Spleen (tissue), 13 donors: ENCODE measurements at places on chromosomes 1 and 21.

DNA sequence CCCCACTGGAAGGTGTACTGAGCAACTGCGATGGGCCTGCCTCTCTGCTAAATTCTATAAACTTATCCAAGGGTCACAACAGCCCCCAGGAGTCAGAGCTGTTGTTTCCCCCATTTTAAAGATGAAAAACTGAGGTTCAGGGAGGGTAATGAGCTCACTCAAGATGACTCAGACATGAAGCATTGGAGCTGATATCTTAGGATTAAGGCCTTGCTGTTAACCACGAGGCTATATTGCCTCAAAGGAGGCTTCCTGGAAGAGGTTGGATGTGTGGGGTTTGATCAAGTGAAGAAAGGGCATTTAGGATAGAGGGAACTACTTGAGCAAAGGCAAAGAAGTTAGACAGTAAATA lies 6.7 kb downstream of the LDLRAP1 start:
- no peak for DNase-seq

GRCh38 chr1:237065903-237066302 lies 23.9 kb downstream of the RYR2 start:
- DNase-seq = no peak

GRCh38 chr1:184299796-184300195 lies 87.0 kb upstream of the C1orf21 start:
- DNase-seq = no peak

GRCh38 chr21:35208810-35209517 lies 159.9 kb upstream of the RUNX1 start:
- DNase-seq = no peak

GRCh38 chr1:224256640-224257039 lies 73.3 kb downstream of the NVL start:
- DNase-seq = no peak

DNA sequence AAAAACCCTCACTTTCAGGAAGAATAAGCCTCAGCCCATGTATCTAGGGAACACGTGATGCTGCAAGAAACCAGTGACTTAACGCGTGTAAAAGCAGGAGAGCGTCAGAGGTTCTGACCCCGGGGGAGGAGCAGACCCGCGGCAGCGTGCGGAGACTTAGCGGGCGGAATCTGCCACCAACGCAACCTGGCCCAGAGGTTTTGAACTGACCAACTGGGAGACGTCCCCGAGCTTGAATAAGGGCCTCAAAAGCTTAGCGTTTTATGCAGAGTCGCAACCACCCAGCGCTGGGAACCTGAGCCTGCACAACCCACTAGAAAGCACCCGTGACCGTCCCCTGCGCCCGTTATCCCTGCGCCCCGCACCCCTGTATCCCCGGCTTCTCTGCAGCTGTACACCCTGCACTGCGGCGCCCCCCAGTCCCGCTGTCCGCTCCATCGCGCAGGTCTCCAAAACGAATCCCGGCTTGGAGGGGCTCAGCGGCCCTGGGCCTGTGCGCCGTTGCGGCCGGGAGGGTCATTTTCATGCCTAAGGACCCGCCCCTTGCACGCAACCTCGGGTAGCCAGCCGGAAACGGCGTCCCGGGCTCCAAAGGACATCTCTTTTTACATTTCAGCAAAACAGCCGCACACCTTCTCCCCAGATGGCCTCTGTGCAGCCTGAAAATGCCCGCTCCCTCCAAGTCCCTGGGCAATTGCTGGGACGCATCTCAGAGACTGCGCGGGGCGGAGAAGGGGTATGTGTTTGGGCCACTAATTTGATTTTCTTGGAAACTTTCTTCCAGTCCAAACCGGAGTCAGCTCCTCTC lies 29.4 kb upstream of the TRIM17 start:
- DNase-seq = no peak

GRCh38 chr1:46611691-46612221 lies 4.9 kb downstream of the MOB3C start:
- DNase-seq = no peak

GRCh38 chr1:63817152-63817667 lies 43.4 kb downstream of the ROR1 start:
- no peak for DNase-seq

DNA sequence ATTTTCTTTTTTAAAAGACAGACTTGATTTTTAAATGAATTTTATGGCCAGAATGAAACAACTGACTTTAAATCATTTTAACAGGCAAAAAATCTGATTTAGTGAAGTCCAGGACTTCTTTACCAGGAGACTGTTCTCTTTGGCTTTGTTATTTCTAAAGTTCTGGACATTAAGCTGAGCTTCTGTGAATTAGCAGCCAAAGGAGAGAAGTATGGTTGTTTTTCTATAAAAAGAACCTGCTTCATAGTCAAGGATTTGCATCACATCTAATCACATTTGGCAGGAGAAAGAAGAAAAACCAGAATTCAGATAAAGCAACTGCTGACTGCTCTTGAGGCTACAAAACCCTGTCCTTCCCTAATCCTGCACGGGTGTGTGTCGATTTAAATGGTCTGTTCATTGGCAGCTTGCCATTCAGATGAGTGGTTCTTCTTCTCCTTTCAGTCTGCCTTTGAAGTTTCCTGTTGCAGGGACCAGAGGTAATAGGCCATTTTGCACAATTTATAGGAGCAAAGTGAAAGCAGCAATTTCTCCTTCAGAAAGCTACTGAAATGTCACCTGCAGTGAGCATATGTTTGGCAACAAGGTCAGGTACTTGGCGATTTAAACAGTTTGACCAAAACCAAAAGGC lies 215.4 kb downstream of the OLFM3 start:
- DNase-seq = no peak

GRCh38 chr1:211548321-211549091 lies 30.5 kb downstream of the SLC30A1 start:
- DNase-seq = peak; percentile 54

GRCh38 chr1:235265900-235266299 lies 62.1 kb downstream of the ARID4B start:
- no peak for DNase-seq
